Pulmonary artery endothelial cell (primary cell): ENCODE measurements at places on chromosomes 6 and 20. TPM values are rescaled to one million over a fixed set of nuclear protein-coding genes. Genes with fewer than 3 reads are reported as not detected.

GGT7 gene
- 1.8 and 2.3 TPM in 2 replicates for total RNA-seq

DSP gene
- 0.07 and 0.18 TPM in 2 replicates for total RNA-seq

ARMC12 gene
- 0.11 and 0.40 TPM in 2 replicates for total RNA-seq

TXLNB gene
- total RNA-seq: 0.07 and 0.21 TPM in 2 replicates

HLA-DPB1 gene
- total RNA-seq: 0.46 and 10.3 TPM in 2 replicates

COL21A1 gene
- total RNA-seq: 0.13 and 1.4 TPM in 2 replicates
